ENCODE measurements at places on chromosomes 2 and 18.

DNA sequence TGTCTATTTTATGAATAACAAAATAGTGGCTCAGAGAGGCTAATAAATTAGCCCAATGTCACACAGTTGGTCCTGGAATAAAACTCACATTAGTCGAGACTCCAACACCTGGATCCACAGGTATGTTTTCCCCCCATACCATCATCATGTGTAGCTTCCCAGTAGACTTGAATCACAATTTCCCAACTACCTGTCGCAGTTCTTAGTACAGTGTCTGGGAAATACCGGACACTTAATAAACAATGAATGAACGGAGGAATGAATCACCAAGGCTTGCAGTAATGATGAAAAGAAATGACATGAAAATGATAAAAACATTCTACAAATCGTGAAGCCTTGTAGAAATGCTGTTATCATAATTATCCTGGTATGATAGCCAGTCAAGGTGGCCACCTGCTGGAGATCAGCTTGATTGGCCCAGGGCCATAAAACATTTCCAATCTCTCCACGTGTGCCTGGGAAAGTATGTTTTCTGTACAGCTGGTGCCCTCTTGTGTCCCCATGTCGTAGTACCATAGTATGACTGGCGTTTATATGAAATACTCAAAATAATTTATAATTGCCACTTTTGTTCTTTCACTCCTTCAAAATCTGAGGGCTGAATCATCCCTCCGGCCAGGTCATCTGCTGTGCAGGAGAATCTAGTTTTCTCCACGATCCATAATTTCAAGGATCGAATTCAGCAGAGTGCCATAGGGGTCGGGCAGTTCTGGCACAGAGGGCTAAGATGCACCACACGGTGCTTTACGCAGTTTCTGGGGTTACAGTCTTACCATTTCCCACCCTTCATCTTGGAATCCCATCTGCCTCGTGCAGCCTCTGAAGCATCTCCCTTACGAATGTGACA is 95.4 kb downstream of the LAMA1 start:
- H3K27ac ChIP-seq: no peak overlapping the region
- DNase-seq: no peak
- H3K36me3 ChIP-seq: no peaks in the 10 kb centered on the region
- no peaks in the 10 kb centered on the region for H3K4me1 ChIP-seq
- H3K27me3 ChIP-seq: no peaks in the 10 kb centered on the region

- no peak for DNase-seq
- no peaks in the 10 kb centered on the region for H3K36me3 ChIP-seq
- H3K27me3 ChIP-seq: no peaks in the 10 kb centered on the region
- H3K4me3 ChIP-seq: no peak overlapping the region
These were observed 107.3 kb upstream of the PID1 start for GRCh38 chr2:229378386-229378785.

GRCh38 chr2:234905547-234906265 is 46.1 kb upstream of the SH3BP4 start:
- H3K4me3 ChIP-seq: no peak overlapping the region
- H3K27ac ChIP-seq: no peak overlapping the region
- no peaks in the 10 kb centered on the region for H3K4me1 ChIP-seq
- peaks cover 3% of the 10 kb centered on the region for H3K27me3 ChIP-seq
- no peaks in the 10 kb centered on the region for H3K36me3 ChIP-seq

- H3K4me3 ChIP-seq: no peak overlapping the region
- no peaks in the 10 kb centered on the region for H3K36me3 ChIP-seq
- peaks cover 35% of the 10 kb centered on the region for H3K27me3 ChIP-seq
- H3K4me1 ChIP-seq: no peaks in the 10 kb centered on the region
- DNase-seq: no peak
These were observed 146.7 kb downstream of the MYO3B start for GRCh38 chr2:170324640-170325046.

DNA sequence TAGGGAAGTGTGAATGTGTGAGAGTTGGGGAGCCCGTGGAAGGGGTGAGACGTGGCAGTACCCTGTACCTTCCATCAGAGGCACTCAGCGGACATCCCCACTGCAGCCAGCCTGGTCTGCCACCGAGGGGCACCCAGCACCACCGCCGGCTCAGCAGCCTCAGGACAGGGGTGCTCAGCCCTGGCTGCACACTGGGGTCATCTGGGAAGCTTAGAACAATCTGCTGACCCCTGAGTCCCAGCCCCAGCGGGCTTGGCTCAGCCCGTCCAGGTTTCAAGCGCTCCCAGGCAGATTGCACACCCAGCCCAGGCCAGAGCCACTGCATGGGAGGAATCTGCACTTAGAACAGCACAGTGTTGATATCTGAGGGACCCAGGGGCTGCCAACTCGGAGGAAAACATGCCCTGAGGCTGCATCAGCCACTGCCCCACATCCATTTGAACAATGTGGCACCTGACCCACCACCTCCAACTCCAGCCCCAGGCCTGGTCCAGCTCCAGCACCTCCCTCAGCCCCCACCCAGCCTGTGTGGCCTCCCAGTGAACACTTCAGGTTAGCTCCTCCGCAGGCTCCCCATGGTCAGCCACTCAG is 147.1 kb upstream of the OTOS start:
- no peak overlapping the region for H3K4me3 ChIP-seq
- no peak overlapping the region for H3K27ac ChIP-seq
- H3K27me3 ChIP-seq: peaks cover 16% of the 10 kb centered on the region
- peaks cover 2% of the 10 kb centered on the region for H3K36me3 ChIP-seq
- DNase-seq: no peak
- no peaks in the 10 kb centered on the region for H3K4me1 ChIP-seq

Measured in T-helper 17 cell (primary cell).